Activated T-cell treated with anti-CD3 and anti-CD28 coated beads for 4 hours (primary cell): ENCODE measurements at places on chromosomes 13 and 19.

- no peak for DNase-seq
Measured at GRCh38 chr19:42270346-42271044, 1.4 kb downstream of the CIC start.

- no peak for DNase-seq
Measured at GRCh38 chr19:31639306-31639705, 290.1 kb upstream of the TSHZ3 start.

DNA sequence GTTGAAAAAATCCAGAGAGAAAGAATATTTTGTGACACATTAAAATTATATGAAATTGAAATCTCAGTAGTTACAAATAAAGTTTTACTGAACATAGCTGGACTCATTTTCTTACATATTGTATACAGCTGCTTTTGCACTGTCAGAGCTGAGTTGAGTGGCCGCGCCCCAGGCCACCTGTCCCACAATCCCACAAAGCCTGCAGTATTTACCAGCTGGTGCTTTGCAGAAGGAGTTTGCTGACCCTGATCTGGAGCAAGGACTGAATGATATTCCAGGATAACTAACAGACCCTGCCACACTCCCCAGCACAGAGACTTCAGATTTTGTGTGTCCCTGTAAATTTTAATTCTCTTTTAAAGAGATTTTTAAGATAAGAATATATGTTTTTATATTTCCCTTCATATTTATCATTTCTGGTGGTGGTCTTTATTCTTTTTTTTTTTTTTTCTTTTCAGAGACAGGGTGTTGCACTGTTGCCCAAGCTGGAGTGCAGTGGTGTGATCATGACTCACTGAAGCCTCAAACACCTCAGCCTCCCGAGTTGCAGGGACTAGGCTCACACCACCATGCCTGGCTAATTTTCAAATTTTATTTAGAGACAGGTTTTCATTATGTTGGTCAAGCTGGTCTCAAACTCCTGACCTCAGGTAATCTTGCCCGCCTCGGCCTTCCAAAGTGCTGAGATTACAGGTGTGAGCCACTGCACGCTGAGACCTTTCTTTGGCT is 48.5 kb downstream of the TDRD12 start:
- DNase-seq: no peak

DNA sequence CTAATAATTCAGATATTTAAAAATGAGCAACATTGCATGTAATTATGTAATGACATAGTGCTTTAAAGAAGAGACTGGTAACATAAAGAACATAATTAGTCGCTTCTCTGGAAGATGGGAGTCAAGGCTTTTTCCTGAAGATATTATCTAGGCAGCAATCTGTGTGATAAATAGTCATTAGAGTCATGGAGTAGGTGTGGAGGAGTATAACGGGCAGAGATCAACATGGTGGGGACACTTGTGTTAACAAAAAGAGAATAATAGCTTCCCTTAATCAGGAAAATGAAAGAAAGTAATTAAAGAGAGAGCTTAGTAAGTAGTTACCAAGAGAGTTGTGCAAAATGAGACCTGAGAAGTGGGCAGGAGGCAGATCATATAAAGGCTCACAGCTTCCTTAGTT is 1417.1 kb upstream of the ATXN8OS start:
- DNase-seq: no peak

DNA sequence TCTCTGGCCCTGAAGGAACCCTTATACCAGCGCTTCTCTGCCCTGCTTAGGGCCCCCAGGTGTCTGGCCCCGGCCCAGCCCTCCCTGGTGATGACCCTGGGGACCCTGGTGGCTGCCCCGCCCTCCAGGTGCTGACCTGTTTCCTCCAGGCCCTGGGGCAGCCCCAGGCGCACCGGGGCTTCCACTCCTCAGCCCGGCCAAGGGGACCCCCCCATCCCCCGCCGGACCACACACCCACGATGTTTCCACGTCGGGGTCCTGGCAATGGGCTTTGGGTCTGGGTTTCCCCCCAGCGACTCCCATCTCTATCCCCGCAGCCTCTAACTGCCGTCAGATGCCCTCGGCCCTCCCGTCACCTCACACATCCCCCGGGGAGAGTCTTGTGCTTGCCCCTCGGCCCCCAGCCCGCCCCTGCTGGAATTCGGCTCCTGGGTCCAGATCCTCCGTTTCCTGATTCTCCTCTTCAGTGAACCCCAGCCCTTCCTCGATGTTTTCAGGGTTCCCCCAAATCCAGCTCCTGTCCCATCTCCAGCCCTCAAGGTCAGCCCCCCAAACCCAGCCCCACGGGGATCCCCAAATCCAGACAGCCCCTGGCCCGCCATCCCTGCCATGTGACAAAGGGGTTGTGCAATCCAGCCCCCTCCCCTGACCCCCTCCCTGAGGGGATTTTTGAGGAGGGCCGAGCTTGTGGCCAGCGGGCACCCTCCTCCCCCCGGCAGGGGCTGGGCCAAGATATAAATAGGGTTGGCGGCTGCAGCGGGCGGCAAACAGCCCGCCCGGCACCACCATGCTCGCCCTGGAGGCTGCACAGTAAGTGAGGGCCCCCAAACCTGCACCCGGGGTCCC is at the start of gene SPIB:
Gene SPIB (plus strand): TSS at position 763 of the 846 bp plus-strand sequence. CDS start 25 bp downstream, at position 788.
- no peak for DNase-seq
